CD4-positive, alpha-beta T cell treated with Interleukin-17A for 1 hour (primary cell): ENCODE measurements at places on chromosomes 2 and 18.

GRCh38 chr18:27143580-27144287 is 41.4 kb downstream of the CHST9 start:
- DNase-seq: no peak

- DNase-seq: no peak
Observed at GRCh38 chr2:85635636-85636035, 19.6 kb downstream of the USP39 start.

- DNase-seq: peak; percentile 62
Observed at GRCh38 chr2:200467806-200468681, 41.8 kb downstream of the KCTD18 start.

GRCh38 chr2:128260239-128261138 is 58.2 kb downstream of the HS6ST1 start:
- DNase-seq: no peak

DNA sequence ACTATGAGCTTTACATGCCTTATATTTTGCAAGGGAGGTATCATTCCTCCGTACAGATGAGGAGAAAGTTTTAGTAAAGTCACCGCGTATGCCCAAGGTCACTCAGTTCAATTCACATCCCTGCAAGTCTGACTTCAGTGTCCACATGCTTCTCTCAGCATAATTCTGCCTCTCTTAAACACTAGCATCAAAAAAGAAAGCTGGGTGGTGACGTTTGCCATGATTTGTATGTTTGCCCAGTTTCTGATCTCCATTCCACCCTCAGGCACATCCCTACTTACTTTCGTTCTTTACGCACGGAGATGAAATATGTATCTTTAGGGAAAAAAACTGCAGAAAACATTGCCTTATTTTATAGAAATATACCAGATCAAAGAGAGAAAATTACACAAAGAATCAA is 129.2 kb upstream of the PTPRM start:
- no peak for DNase-seq

DNA sequence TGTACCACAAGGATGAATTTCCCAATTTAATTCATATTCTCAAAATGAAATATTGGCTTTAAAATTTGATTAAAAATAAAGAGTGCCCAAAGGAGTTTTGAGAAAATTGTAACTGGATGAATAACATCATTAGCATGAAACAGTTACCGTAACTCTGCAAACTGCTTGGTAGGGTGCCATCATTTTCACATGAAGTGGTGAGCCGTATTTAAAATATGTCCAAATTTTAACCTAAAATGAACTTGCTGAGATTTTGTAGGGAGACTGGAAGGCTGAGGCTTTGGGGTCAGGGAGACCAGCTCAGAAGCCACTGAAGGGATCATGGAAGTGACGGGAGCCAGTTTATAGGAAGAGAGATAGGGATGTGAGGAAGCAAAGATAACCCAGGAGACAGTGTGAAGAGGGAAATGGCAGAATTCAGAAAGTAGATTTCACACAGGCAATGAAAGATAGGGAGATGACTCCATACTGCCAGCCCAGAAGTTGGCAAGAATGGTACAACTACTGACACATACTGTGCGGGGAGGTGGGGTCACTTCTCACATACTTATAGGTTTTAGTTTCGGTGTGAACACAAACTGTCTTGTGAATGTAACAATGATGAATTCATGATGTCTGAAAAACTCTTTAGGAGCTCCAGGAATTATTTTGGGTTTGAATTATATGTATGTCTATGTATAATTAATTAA is 53.8 kb downstream of the EFEMP1 start:
- DNase-seq: no peak
